ENCODE measurements at places on chromosomes 2 and 18. TPM values are rescaled to one million over a fixed set of nuclear protein-coding genes. Genes with fewer than 3 reads are reported as not detected.

The AQP12B gene
- not detected for total RNA-seq

The PTGR3 gene
- total RNA-seq = 45.1 TPM

DNA sequence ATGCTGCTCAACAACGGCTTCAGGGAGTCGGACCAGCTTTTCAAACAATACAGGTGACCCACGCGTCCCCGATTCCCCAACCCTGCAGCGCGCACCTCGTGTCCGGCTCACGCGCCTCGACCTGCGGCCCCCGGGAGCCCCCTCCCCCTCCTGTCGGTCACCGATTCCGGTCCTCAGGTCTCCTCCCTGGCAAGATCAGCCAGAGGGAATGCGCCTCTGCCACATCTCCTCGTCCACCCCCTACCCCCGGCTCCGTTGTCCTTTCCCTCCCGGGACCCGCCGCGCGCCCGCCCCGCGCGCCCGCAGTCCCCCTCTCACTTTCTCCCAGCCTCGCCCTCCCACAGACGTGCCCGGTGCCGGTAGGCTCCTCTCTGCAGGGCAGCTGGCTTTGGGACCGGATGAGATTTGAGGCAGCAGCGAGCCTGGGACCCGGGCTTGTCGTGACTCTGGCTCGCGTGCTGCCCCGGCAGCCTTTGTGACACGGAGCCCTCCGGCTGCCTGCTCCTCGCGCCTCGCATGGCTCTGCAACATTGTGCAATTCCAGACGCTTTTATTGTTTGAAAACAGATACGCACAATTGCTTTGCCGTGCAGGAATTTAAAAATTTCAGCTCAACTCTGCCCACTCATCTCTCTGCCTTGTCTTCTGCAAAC lies 558 bp downstream of the TTC39C start:
- no peak for DNase-seq

GRCh38 chr2:10454505-10454904 lies 6.4 kb upstream of the ODC1 start:
- no peak for DNase-seq

GRCh38 chr18:58896734-58897508 lies 32.2 kb downstream of the ZNF532 start:
- DNase-seq = no peak

Measured in GM12878 (cell line).